ENCODE measurements at places on chromosomes 4 and X.

- DNase-seq: peak; percentile 78
These were observed 114.6 kb downstream of the CPE start for GRCh38 chr4:165493359-165493758.

- DNase-seq: no peak
These were observed 359.6 kb upstream of the PITX2 start for GRCh38 chr4:110982486-110982885.

- DNase-seq: no peak
These were observed 124.8 kb upstream of the SLIT2 start for GRCh38 chr4:20126906-20127305.

- peak; percentile 45 for DNase-seq
These were observed 40.1 kb upstream of the GPR78 start for GRCh38 chr4:8540072-8540471.
